ENCODE measurements at places on chromosomes 5 and 9.

DNA sequence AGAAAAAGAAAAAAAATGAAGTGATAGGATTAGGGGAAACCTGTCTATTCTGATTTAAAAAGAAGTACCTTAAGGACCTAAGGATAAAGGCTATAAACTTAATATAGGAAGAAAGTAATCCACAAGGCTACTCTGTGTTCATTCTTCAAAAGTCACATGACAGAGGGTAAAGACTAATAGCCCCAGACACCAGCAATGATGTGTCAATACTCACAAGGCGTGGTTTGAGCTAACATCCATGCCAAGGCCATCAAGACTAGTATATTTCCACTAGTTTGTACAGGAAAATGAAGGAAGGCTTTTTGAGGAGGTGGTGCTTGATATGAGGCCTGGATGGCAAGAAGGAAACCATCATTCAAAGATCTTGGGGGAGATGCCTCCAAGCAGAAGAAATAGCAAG is 49.7 kb upstream of the TEX48 start:
- DNase-seq = no peak

- DNase-seq = no peak
Observed at GRCh38 chr9:88954066-88954465, 37.2 kb upstream of the S1PR3 start.

GRCh38 chr5:91840412-91840811 is 457.3 kb upstream of the ARRDC3 start:
- DNase-seq = no peak

DNA sequence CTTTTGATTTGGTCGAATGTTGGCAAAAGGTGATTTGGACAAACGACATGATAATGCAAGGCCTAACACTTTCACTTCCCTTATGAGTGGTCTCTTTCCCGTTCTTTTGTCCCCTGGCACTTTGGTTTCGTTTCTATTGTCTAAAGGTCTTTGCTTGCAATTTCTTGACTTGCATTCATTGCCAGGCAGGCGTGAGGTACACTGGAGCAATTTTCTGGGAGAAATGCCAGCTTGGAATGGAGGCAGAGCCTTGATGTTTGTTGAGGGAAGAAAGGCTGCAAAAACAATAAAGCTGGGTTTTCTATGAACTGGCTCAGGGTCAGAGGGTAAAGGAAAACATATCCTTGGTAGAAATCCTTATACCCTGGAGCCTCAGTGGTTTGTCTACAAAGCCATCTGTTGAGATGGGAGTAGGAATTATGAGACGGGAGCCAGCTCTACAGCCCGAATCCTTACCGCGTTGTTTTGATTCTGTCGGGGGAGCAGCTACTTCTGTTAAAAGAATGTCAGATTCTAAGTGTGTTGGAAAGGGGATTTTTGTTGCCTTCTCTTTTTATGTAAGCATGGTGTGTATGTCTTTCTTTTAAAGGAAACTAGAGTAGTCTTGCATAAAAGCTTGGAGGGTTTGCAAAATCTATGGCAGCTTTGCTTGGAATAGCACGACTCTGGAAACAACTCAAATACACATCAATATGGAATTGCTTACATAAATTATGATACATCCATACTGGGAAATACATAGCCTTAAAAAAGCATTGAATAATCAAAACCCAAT is 158.9 kb downstream of the RMI1 start:
- no peak for DNase-seq

DNA sequence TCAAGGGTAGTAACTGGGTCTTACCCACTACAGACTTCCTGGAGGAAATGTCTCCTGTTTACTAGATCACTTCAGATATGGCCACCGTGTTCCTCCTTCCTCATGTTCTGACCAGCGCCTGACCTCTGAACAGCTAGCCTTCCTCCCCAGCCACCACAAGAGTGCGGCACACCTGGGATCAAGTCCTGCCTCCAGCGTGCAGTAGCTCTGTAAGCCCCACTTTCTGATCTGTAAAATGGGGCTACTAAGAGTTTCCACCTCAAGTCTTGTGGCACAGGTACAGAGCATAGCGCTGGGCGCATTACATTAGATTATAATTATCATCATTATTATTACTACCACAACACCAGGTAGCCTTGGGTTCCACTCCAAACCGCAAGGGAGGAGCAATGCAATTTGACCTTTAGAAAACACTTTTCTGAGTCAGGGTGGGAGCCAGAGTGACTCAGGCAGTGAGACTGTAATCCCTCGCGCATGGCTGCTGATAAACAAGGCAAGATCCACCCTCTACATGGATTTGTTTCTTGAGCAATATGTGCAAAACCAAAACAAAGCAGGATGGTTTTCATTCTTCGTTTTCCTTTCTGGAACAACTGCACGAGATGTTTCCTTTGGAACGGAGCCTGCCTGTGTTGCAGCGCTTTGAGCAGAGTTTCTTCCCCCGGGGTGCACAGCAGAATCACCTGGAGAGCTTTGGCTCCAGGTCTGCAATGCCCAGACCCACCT is 65.0 kb upstream of the ANGPTL2 start:
- no peak for DNase-seq

DNA sequence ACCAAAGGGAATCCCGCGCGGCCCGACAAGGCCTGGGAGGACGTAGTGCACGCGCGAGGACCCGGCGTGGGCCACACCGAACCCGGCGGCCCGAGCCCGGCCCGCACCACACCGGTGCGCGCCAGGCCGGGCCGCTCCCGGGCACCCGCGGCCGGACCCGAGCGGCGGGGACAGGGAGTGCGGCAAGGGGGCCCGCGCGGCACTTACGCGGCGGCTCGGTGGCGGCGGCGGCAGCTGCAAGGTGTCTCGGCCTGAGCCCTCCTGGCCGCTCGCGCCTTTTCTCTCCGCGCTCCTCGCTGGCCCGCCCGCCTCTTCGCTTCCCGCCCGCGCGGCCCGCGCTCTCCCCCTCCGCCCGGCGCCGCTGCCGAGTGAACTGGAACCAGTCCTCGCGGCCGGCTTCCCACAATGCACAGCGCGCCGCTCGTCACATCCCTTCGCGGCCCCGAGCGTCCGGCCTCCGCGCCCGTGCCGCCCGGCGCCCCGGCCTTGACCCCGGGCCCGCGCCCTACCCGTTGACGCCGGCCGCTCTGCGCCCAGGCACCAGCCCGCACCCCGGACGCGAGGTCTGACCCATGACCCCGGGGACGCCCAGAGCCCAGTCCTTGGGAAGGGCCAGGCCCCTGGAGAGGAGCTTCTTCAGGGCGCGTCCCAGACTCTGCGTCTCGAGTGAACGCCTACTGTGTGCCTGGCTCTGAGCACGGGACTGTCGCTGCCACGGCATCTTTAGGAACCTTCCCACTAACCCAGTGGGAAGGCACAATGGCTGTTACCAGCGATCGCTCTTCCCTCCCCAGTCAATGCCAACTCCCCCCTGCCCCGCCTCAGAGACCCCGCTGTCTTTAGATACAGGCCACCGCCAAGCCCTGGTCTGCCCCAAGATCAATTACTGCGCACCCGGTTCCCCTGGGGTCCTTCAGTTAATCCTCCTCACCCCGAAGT is at the start of gene MACROH2A1:
MACROH2A1 (minus strand) TSS at position 377 of the 939 bp plus-strand sequence. CDS start 10,138 bp downstream, outside the sequence.
- DNase-seq = peak; percentile 85

- no peak for DNase-seq
Observed at GRCh38 chr9:125110464-125110863, 32.9 kb downstream of the SCAI start.

All from CD4-positive, alpha-beta T cell treated with Interleukin-1 beta for 1 hour (primary cell).